ENCODE measurements at places on chromosomes 1 and 21. TPM values are rescaled to one million over a fixed set of nuclear protein-coding genes. Genes with fewer than 3 reads are reported as not detected.

Gene NKAIN1
- total RNA-seq, result 0.92 TPM

Gene YTHDF2
- 61.2 TPM for total RNA-seq

Gene VCAM1
- total RNA-seq, result 1.0 TPM

Gene POGZ
- 37.5 TPM for total RNA-seq

Gene SPATA17
- total RNA-seq, result 1.00 TPM

Gene ATF6
- total RNA-seq, result 11.4 TPM

Gene ADORA1
- 0.28 TPM for total RNA-seq

Gene NHLH1
- total RNA-seq, result 0.08 TPM

Gene EBNA1BP2
- total RNA-seq, result 48.7 TPM

Gene FNDC10
- 5.7 TPM for total RNA-seq

Gene TRIM58
- 0.20 TPM for total RNA-seq

Gene TNFRSF1B
- total RNA-seq, result 4.1 TPM

Gene KRTAP10-12
- total RNA-seq, result not detected

Gene AMIGO1
- 1.2 TPM for total RNA-seq

Gene SEMA4A
- total RNA-seq, result 34.6 TPM

Gene C4BPA
- total RNA-seq, result 0.24 TPM

Gene HES3
- not detected for total RNA-seq

Gene CELA3B
- not detected for total RNA-seq
